ENCODE measurements at places on chromosomes 3 and 15. TPM values are rescaled to one million over a fixed set of nuclear protein-coding genes. Genes with fewer than 3 reads are reported as not detected.

GRCh38 chr15:100717596-100717995, 115.2 kb downstream of the ASB7 start:
- no peak for DNase-seq

DNA sequence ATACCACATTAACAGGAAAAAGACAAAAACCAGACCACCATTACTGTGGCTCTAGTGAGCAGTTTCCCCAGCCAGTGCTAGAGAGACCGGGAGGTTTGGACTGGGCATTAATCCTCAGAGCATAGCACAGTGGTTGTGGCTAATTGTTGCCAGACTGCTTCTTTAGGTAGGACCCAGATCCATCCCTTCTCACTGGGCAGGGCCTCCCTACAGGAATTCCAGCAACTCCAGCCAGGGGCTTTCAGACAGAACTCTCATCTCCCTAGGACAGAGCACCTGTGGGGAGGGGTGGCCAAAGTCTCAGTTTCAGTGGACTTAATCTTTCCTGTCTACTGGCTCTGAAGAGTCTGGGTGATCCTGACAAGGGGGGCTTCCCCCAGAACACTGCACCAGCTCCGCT, 759.6 kb downstream of the SQOR start:
- DNase-seq, result no peak

DNA sequence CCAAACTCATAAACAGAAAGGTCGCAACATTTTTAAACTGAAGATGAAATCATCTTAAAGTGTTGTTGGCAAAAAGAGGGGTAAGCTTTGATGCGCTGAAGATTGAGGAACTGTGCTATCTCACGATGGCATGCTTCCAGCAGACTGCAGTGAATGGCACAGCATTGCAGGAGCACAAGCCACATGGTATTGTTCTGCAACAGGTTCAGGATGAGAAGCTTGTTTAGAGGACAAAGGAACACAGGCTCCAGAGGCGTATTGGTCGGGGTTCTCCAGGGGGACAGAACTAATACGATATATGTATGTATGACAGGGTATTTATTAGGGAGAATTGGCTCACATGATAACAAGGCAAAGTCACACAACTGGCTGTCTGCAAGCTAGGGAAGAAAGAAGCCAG, 13.8 kb upstream of the PLD1 start:
- no peak for DNase-seq

DNA sequence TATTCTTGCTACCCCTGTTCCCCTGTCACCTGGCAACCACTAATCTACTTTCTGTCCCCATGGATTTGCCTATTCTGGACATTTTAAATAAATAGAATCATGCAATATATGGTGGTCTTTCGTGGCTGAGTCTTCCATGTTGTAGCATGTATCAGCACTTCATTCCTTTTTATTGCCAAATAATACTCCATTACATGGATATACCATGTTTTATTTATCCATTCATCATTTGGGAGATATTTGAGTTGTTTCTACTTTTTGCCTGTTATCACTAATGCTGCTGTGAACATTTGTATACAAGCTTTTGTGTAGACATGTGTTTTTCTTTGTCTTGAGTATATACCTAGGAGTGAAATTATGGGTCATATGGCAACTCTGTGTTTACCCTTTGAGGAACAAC, 50.6 kb downstream of the NR2C2 start:
- no peak for DNase-seq

GRCh38 chr3:9226326-9226725, 23.1 kb downstream of the SRGAP3 start:
- DNase-seq, result no peak

DNA sequence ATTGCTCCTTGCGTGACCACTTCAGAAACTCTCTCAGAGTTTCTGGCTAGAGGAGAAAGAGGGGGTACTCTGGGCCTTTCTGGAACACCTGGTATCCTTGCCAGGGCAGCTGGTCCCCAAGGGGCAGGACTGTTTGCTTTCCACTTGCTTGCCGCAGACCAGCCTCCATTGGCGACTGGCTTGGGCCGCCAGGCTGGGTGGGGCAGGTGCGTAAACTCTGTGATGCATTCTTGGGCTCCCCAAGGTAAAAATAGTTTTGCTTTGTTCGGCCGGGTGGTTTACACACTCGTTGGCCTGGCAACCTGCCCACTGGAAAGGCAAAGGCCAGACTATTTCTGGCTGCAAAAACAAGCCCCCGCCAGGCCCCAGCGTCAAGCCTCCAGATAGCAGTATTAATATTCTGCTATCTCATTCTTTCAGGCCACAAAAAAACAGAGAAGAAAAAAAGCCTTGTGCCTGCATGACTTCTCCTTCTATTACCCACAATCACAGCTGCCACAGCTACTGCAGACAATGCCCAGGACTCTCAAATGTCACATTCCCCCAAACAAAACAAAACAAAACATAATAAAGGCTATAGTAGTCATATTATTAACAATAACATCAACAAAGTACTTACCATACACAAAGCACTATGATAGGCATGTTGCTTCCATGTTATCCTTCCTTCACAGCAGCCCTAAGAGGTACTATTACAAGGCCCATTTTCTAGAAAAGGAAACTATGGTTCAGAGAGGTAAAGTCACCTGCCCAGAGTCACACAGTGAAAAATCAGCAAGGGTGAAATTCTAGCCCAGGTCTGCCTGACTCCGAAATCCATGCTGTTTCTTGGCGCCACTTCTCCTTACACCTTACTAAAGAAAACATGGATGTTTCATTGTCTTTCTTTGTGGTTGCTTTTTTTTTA, 14.0 kb upstream of the SSUH2 start:
- peak; percentile 94 for DNase-seq

DNA sequence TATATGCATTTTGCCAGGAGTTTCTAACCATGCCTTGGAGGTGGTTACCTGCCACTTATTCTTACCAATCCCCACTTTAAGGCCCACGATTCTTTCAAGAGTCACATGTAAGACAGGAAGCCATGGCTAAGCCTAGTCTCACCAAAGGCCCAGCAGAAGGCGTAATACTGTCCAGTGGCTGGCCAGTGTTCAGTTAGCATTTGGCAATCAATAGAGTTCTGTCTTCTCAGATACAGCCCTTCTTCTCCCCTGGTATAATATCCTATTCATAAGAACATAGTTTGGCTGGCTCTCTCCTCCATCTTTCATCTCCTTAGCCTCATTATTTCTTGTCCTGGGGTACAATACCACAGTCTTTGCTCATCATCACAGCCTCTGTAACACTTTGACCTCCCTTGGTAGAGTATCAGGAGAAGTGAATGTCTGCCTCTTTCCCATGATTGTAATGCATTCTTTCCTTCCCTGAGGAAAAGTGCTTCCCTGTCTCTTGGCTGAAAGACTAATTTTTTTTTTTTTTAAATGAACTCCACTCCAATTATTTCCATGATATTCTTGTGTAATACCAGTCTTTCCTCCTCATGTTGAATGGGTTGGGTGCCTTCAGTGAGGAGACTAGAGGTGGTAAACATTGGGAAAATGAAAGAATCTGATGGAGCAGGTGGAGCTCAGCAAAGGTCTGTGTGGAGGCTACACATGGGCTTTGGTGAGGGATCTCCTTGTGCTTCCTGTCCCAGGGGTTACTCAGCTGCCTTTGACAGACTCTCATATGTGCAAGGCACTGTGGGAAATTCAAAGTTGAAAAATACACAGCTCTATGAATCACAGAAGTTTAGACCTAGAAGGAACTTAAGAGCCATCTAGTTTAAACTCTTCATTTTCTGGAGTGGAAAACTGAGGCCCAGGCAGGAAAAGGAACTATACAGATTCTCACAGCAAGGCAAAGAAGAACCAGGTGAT, 218.2 kb downstream of the P3H2 start:
- DNase-seq, result peak; percentile 19

ATP2B2 gene
- 0.24 TPM for total RNA-seq

TMC3 gene
- not detected for total RNA-seq

KLHL6 gene
- total RNA-seq, result 1.2 TPM

CCDC9B gene
- total RNA-seq, result 133 TPM

All from right cardiac atrium (tissue), 5 donors.